ENCODE measurements at places on chromosomes 16 and 17.

DNA sequence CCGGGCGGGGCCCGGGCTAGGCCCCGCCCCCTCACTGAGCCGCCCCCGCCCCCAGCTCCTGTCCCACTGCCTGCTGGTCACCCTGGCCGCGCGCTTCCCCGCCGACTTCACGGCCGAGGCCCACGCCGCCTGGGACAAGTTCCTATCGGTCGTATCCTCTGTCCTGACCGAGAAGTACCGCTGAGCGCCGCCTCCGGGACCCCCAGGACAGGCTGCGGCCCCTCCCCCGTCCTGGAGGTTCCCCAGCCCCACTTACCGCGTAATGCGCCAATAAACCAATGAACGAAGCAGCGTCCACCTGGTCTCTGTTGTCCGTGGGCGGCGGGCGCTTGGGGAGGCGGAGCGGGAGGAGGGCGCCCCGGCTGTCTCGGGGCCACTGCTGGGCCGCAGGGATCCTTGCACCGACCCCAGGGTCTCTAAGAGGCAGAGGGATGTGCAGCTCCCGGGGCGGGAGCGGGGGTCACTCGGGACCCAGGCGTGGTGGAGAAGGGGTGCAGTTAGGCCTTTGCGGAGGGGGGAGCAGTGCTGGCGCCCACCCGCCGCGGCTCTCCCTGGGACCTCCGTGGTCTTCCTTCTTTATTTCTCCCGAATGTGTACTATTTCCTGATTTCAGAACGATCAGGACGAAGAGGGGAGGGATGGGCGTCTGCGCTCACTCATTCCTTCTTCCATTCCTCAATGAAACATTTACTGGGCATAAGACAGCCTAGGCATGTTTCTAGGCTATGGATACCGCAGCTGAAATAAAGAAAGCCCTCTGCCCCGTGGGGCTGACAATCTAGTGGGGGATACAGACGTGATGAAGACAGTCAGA, 2.0 kb downstream of the HBZ start:
- peak; percentile 14 for DNase-seq

GRCh38 chr17:14276535-14277250, 24.2 kb upstream of the HS3ST3B1 start:
- DNase-seq = no peak

DNA sequence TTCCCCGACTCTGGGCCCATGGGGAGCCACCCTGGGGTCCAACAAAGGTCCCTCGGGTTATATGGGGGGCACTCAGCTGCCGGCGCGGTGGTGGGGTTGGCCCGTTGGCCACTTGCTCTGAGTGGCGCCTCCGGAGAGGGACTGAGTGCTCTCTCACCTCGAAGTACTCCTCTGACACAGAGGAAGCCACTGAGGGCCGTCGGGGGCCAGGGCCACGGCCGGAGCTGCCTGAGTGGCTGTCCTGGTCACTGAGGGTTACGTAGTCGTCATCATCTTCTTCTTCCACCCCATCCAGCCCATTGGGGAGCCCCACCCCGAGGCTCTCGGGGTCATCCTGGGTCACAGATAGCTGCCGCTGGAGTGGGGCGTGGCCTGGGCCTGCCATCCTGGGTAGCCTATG, 25.7 kb downstream of the SLC5A10 start:
- no peak for DNase-seq

DNA sequence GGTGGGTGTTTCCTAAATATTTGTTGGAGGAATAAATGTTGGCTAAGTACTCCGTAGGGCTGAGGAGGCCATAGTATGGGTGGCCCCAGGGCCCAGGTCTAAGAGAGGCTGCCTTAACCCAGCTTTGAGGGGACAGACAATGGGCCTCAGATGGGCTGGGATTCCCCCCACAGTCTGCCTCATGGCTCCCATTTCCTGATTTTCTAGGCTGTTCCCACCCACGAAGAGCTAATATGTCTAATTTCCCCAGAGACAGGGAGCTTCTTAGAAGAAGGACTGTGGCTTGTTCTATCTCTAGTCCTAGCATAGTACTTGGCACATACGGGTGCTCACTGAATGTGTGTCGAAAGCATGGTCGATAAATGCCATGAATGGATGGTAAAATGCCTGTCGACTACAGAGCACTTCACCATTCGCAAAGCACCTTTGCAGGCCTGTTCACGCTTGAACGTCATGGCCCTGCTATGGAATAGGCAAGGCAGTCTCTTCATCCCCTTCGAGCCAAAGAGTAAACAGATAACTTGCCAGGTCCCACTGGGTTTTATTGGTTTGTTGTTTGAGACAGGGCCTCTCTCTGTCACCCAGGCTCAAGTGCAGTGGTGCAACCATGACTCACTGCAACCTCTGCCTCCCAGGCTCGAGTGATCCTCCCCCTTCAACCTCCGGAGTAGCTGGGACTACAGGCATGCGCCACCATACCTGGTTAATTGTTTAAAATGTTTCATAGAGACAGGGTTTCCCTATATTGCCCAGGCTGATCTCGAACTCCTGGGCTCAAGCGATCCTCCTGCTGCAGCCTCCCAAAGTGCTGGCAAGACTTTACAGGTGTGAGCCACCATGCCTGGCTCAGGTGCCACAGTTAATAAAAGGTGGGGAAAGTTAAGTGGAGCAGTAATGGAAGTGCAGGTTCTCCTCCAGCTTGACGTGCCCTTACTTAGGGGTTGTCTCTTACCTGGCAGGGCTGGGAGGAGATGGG, 9.7 kb downstream of the CHAD start:
- no peak for DNase-seq

- no peak for DNase-seq
These were observed 41.8 kb downstream of the CYB5D2 start for GRCh38 chr17:4184811-4185210.

- DNase-seq = no peak
These were observed 2.4 kb downstream of the FXR2 start for GRCh38 chr17:7612294-7612640.

DNA sequence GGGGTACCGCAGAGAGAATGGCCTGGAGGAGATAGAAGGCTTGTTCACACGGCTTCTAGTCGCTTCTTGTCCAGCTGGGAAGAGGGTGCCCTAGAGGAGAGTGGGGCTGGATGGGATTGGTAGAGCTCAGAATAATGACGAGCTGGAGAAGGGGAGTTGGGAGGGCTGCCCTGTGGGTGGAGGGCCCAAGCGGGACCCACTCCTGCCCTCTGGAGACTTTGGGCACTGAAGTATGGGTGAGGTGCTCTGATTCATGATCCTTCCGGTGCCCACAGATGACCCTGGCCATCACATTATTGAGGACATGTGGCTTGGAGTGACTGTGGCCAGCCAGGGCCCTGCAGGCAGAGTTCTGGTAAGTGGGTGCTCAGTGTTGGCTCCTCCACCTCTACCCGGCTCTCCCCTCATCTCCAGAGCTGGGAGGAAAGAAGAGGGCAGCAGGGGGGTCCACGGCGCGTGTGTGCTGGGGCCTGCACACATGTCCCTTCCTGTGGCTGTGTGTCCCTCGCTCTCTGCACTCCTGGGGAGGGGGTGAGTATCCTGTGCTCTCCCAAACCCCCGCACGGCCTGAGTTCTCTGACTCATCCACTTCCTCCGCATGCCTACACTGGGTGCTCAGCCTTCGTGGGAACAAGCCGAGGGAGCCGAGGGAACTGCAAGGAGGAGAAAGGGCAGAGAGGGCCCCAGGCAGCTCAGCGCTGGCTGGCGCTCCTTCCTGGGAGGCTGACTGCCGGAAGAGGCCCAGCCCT, 8.5 kb downstream of the ITGA3 start:
- DNase-seq = peak; percentile 93

GRCh38 chr16:48113471-48113870, 42.3 kb downstream of the ABCC12 start:
- DNase-seq = no peak

- peak; percentile 7 for DNase-seq
These were observed 98.5 kb downstream of the TNFRSF13B start for GRCh38 chr17:16873174-16874035.

- DNase-seq = peak; percentile 89
These were observed 19.5 kb downstream of the CD7 start for GRCh38 chr17:82297714-82298537.

- no peak for DNase-seq
These were observed 242.8 kb upstream of the PSMD7 start for GRCh38 chr16:74053826-74054225.

DNA sequence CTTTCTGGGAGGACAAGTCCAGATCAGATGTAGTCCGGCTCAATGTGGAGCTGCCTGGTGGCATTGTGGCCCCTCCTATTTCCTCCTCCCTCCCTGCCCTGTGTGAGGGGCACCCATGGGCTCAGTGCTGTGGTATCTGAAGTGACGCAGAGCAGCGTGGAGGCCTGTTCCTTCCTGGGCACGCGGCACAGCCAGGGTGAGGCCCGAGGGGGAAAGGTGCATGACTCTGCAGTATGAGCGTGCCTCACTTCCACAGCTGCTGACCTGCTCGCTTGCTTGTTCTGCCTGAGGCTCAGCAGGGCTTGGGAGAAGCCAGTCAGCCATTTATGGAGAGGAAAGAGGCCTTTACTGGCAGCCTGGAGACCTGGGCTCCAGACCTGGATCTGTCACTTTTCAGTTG, 11.7 kb downstream of the TMEM238L start:
- DNase-seq = no peak

DNA sequence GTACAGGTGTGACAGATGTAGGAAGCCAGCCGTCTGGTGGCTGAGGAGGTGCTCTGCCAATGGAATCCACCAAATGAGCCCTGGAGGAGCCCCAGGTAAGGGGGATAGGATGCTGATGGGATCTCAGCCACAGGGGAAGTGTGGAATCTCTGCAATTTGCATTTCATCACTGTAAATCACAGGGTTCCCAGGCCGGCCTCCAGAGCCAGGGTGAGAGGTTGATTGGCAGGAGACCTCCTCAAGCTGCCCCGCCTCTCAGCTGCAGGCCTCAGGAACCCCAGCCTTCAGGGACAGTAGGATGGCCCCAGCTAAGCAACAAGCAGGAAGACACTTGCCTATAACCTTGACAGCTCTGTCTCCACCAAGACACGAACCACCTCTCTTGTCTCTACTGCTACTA, 39.4 kb downstream of the RTN4RL1 start:
- no peak for DNase-seq

DNA sequence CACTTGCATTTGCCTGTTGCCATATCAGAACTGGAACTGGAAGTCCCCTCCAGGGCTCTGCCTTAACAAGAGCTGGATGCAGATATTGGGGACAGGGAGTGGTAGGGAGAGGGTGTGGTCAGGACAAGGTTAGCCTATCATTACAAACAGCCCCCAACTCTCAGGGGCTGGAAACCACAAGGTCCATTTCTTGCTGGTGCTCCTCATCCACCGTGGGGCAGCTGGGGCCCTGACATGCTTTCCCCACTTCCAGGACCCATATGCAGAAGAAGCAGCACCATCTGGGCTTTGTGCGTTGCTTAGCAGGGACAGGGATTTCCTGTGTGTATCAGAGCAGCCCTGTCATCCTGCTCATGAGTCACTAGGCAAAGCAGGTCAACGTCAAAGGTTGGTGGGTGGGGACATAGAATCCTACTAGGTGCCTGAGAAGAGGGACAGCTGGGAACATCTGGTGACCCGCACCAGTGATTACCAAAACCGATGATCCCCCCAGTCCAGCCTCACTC, 26.9 kb downstream of the RGS9 start:
- peak; percentile 18 for DNase-seq

DNA sequence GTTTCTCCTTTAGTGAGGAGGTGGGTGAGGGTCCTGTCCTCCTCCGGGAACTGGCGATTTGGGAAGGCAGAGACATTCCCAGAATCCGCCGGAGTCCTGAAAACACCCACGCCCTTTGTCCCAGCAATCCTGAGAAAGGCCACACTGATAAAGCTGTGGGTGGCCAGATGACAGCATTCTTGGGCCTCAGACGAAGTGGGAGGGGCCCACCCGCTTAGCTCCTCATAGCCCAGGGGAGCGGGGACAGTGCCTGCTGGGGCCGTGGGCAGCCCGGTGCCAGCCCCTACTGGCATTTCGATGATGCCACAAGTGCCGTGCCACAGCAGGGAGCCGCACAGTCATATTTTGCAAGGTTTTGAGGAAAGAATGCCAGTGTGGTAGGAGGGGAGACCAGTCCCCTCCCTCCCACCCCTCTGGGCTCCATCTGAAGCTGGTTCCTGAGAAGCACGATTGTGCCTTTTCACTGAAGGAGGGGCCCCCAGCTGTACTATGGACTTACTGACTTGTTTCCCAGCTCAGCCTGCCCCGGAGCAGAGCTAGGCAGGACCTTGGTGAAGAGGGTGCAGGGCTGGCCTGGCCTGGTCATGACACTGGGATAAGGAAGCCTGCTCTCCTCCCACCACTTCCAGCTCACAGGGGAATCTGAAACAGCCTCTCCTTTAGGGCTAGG, 20.9 kb upstream of the MPRIP start:
- DNase-seq = no peak

- peak; percentile 20 for DNase-seq
These were observed 3.6 kb upstream of the KDM8 start for GRCh38 chr16:27199736-27200135.

DNA sequence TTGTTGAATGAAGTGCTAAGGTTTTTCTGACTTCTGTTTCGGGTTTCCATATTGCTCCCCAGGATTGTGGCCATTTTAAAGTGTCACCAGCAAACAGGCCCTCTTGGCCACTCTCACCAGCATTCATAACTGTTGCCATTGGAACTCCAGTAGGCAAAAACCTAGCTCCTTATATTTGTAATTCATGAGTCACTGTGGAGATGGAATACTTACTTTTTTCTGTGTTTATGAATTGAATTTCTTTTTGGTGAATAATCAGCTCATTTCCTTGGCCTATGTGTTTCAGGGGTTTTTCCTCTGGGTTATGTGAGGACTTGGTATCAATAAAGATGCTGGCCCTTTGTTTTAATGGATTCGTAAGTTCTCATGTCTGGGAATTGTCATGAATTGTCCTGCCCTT, 255.1 kb downstream of the SNX29 start:
- DNase-seq = peak; percentile 80

GRCh38 chr16:57535680-57536305, 578 bp downstream of the CCDC102A start:
- peak; percentile 87 for DNase-seq

GRCh38 chr16:3950343-3951193, 70.1 kb upstream of the CREBBP start:
- peak; percentile 96 for DNase-seq

DNA sequence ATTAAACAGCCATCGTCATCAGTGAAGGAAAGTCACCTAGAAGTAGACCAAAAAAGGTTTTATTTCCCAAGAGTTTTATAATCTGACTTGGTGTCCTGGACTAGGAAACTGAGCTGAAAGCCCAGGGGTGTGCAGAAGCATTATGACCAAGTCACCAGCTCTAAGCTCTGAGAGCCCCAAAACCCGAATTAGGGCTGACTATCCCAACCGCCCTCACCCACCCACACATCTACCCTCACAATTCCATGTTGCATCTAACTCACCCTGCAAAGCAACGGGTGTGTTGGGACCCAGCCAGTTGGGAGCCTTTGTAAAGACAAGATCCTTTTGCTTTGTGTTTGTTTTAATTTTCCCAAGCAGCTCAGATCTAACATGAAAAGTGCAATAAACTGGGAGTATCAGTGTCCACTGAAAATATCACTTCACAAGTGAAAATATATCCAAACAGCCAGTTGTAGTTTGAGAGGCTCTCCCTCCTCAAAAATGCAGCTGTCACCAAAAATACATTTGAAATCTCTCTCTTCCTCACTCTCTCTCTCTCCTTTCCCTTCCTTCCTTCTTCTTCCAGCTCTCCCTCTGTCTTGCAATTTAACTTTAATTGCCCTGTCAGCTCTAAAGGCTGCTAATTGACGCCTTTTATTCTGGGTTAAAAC, 16.2 kb upstream of the NOG start:
- no peak for DNase-seq

All from fibroblast of upper back skin (primary cell).